ENCODE measurements at places on chromosomes 12 and 14.
A peak's percentile ranks its signal among the peaks of the same experiment; 100 is the strongest.

GRCh38 chr14:99015833-99016232, 256.2 kb downstream of the BCL11B start:
- no peak overlapping the region for H3K27ac ChIP-seq
- H3K27me3 ChIP-seq = no peaks in the 10 kb centered on the region
- DNase-seq = no peak
- no peaks in the 10 kb centered on the region for H3K36me3 ChIP-seq

DNA sequence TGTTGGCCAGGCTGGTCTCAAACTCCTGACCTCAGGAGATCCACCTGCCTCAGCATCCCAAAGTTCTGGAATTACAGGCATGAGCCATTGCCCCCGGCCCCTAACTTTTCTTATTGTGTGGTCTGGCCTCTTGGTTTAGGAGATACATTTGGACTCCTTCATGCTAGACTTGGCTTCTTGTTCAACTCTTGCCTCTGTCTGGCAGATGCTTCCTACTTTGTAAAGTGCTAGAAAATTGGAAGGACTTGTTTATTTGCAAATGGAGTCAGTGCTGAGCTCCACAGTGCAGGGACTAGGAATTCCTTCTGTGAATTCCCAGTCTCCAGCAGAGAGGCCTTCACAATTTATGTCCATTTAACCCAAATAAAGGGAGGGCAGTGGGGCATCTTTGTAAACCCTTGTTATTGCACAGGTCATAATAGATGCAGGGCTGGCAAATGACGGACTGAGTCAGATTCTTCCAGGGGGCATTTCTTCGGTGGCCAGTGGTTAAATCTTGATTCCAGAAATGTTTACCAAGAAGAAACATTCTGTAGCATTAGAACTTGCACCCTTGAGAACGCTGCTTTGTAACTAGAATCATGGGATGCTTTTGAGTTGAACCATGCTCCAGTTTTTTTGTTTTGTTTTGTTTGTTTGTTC, 73.8 kb upstream of the TBX3 start:
- H3K27ac ChIP-seq = no peak overlapping the region
- DNase-seq = no peak
- no peaks in the 10 kb centered on the region for H3K4me1 ChIP-seq
- H3K4me3 ChIP-seq = no peak overlapping the region

DNA sequence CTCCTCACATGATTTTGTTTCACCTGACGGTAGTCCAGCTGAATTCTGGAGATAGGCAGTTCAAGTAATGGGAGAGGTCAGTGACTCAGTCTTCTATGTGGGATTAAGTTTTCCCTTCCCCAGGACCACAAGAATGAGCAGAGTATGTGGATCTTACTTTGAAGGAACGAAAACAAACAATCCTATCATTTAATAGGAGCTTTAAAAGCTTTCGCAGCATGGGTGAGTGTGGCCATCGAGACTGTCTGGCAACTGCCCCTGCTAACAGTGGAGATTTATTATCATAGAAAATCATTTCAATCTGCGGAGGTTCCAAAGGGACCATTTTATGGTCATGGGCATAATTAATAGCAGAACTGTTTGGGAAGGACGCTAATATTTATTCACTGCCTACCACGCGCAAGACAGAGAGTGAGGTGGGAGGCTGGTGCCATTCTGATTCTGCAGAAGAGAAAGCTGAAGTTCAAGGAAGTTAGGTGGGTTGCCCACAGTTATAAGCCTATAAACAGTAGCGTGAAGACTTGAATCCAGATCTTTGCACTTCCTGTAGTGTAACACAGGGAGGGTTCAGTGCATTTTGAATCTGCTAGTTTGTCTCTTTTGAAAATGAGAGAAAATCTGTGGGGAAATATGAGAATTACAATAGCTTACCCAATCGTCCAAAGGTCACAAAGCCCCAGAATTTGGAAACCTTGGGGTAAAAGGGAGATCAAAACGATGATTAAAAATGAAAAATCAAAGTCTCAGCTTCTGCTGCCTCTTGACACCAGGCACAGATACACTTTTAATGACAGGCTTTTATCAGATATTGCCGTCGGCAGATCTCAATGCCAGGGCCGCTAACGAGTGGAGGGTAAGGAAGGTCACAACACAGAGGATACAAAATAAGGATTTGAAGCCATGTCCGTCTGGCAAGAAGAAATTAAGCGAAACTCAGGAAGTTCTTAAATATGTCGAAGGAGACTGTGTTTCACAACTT, 209.6 kb downstream of the CRADD start:
- H3K27me3 ChIP-seq = no peaks in the 10 kb centered on the region
- no peak overlapping the region for H3K4me3 ChIP-seq
- no peaks in the 10 kb centered on the region for H3K4me1 ChIP-seq
- H3K27ac ChIP-seq = no peak overlapping the region

- no peak overlapping the region for H3K27ac ChIP-seq
- peaks cover 3% of the 10 kb centered on the region for H3K4me1 ChIP-seq
- H3K4me3 ChIP-seq = no peak overlapping the region
- H3K27me3 ChIP-seq = no peaks in the 10 kb centered on the region
- peaks cover 41% of the 10 kb centered on the region for H3K36me3 ChIP-seq
- peak; percentile 22 for DNase-seq
These were observed 41.3 kb downstream of the RAB3IP start for GRCh38 chr12:69779928-69780327.

GRCh38 chr14:90453401-90453951, 56.6 kb downstream of the CALM1 start:
- no peak overlapping the region for H3K4me3 ChIP-seq
- no peaks in the 10 kb centered on the region for H3K27me3 ChIP-seq
- peaks cover 9% of the 10 kb centered on the region for H3K4me1 ChIP-seq

GRCh38 chr14:64877846-64878245, 1.9 kb downstream of the SPTB start:
- no peak overlapping the region for H3K4me3 ChIP-seq
- H3K36me3 ChIP-seq = no peaks in the 10 kb centered on the region
- no peak for DNase-seq
- H3K27me3 ChIP-seq = peaks cover 13% of the 10 kb centered on the region
- no peak overlapping the region for H3K27ac ChIP-seq
- peaks cover 1% of the 10 kb centered on the region for H3K4me1 ChIP-seq

DNA sequence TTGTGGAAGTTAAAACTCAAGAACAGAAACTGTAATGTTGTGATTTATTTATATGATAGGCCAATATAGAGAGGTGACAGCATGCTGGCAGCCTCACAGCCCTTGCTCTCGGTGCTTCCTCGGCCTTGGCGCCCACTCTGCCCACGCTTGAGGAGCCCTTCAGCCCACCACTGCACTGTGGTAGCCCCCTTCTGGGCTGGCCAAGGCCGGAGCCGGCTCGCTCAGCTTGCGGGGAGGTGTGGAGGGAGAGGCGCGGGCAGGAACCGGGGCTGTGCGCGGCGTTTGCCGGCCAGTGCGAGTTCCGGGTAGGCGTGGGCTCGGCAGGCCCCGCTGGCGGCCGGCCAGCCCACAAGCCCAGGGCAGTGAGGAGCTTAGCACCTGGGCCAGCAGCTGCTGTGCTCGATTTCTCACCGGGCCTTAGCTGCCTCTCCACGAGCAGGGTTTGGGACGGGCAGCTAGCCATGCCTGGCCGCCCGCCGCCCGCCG, 65.8 kb upstream of the SLC8A3 start:
- no peaks in the 10 kb centered on the region for H3K36me3 ChIP-seq
- H3K4me3 ChIP-seq = peak overlapping the region; percentile 26
- no peak overlapping the region for H3K27ac ChIP-seq

GRCh38 chr12:96171905-96172304, 22.3 kb upstream of the ELK3 start:
- H3K4me1 ChIP-seq = peaks cover 5% of the 10 kb centered on the region

DNA sequence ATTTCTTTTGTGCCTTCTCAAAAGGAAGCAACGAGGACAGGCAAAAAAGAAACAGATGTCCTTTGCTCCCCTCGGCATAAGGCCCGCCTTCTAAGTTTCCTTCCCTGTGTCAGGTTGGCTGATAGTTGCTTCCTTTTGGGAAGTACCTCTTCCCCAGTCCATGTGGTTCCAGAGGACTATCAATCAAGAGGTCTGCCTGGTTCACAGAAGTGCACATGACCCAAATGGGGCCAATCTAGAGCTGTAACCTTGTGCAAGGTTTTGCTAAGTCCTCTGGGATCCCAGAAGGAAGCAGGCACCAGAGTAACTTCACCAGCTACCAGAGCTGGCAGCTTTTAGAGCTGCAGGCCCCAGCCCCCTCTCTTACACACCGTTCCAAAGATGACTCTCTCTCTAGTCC, 42.6 kb downstream of the TMEM63C start:
- no peaks in the 10 kb centered on the region for H3K27me3 ChIP-seq
- H3K27ac ChIP-seq = no peak overlapping the region
- H3K36me3 ChIP-seq = no peaks in the 10 kb centered on the region
- H3K4me3 ChIP-seq = no peak overlapping the region

- no peak overlapping the region for H3K4me3 ChIP-seq
- no peaks in the 10 kb centered on the region for H3K27me3 ChIP-seq
- H3K36me3 ChIP-seq = no peaks in the 10 kb centered on the region
- H3K27ac ChIP-seq = no peak overlapping the region
These were observed 45.3 kb downstream of the SLC35F4 start for GRCh38 chr14:57820581-57820980.
